ENCODE measurements at places on chromosomes 12 and 14.

GRCh38 chr14:61752626-61753025 lies 9.6 kb upstream of the SNAPC1 start:
- DNase-seq, result no peak

DNA sequence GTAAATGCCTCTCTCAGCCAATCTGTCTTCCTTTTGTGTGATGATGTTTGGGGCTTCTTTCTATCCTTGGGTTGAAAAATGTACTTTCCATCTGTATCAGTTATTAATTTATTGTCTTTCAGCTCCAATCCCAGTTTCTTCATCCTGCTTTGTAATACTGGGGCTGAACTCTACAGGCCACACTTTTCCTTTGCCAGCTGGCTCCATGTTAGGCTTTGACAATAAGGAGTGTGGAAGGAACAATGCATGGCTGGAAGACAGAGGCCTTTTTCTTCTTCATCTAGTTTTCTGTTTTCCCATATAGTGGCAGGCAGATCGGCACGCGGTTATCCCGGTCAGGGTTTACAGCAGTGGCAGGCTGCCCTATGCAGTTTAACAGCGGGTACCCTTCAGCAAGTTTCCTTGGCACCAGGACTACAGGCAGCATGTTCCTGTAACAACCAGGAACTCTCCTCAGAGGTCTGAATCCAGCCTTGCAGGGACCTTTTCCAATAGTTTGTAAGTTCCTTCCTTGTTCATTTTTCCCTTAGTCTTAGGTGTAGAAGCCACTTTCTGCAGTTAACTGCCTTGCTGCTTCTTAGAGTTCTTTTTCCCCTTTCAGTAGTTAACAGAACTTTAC lies 38.5 kb upstream of the CRACR2A start:
- DNase-seq, result no peak

DNA sequence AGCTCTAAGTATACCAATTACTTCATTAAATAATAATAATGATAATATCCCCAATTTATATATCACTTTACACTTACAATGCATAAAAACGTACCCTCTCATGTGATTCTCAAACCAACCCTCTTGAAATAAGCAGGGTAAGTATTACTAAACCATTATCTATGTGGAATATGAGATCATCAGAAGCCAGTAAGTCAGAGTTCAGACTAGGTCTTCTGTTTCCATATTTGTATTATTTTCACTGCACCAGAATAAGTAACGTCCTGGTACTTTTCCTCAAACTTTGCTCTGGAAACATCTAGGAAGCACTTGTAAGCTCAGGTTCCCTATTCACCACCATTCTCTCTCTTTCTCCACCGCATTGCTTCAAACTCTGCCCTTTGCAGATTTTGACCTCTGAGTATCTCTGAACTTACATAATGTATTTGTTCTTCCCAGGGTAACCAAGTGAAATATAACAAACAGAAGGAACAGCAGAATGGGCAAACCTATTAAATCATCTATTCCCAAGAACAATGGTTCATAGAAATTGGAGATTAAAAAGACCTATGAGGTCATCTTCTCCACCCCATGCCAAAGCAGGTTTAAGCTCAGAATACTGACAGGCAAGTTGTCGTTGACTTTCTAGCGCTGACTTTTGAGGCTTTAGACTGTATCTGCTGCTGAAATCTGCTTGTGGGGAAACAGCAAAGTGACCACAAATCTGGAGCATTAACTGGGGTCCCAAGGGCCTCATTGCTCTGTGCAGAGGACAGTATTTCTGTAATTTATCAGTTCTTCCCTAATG lies 161.3 kb upstream of the FAR2 start:
- DNase-seq, result no peak

DNA sequence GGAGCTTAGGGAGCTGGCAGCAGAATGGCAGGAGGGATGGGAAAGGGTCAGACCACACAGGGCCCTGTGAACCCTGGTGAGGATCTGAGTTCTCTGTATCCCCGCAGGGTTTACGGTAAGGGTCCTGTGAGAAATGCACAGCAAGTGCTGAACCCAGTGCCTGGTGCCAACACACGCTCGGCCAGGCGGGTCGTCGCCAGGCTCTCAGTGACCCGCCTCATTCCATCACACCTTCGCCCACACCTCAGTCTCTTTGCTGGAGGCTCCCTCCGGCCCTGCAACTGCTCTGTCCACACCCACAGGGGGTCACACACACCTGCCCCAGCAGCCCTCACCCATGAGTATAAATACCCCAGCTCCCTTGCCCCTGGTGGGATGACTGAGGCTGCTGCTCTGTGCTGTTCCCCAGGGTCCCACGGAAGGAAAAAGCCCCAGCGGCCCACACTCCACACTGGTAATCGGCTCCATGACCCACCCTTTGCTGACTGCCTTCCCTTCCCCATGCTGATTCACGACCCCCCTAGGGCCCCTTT lies 23.1 kb downstream of the CAMKK2 start:
- DNase-seq, result no peak

GRCh38 chr12:57760347-57760982 lies 5.6 kb downstream of the MARCHF9 start:
- no peak for DNase-seq

Measured in right forelimb (tissue), 1 donor.